ENCODE measurements at places on chromosomes 13 and 19. TPM values are rescaled to one million over a fixed set of nuclear protein-coding genes. Genes with fewer than 3 reads are reported as not detected.

ZFP28 gene
- 3.8 TPM for polyA plus RNA-seq

ADGRE3 gene
- not detected for polyA plus RNA-seq

SCN1B gene
- polyA plus RNA-seq, result 19.7 TPM

PGLYRP2 gene
- not detected for polyA plus RNA-seq

PSG3 gene
- polyA plus RNA-seq, result not detected

CEACAM16 gene
- not detected for polyA plus RNA-seq

FCER2 gene
- polyA plus RNA-seq, result 0.15 TPM

PLK5 gene
- not detected for polyA plus RNA-seq

All from heart left ventricle (tissue), 16 donors.